ENCODE measurements at places on chromosomes 7 and 10.

DNA sequence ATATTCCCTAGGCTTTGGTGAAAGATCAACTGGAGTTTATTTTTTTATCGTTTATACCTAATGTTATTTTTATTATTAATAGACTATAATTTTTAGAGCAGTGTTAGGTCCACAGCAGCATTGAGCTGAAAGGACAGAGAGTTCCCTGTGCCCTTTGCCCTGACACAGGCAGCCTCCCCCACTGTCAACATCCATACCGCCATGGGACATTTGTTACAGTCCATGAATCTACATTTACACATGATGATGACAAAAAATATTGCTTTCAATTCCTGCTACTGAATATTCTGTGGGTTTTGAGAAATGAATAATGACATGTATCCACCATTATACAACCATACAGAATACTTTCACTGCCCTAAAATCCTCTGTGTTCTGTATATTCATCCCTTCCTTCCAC, 1297.5 kb upstream of the SORCS1 start:
- DNase-seq: no peak

GRCh38 chr10:78214955-78215354, 181.3 kb downstream of the RPS24 start:
- DNase-seq: no peak

DNA sequence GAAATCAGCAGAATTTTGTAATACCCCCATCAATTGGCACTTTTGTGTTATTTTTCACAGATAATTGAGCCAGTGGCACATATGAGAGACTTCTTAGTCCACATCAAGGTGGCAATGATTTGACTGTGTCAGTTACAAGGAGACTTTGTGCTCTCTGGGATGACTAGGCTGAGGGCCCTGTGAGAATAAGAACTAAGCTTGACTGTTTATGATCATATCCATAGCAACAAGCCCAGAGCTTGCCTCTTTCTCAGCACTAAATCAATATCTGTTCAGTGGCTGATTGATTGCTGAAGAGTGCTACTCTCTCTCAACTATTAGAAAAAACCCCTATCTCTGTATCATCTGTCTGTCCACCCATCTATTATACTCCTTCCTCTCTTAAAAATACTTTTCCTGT, 185.3 kb upstream of the PLPP4 start:
- no peak for DNase-seq

DNA sequence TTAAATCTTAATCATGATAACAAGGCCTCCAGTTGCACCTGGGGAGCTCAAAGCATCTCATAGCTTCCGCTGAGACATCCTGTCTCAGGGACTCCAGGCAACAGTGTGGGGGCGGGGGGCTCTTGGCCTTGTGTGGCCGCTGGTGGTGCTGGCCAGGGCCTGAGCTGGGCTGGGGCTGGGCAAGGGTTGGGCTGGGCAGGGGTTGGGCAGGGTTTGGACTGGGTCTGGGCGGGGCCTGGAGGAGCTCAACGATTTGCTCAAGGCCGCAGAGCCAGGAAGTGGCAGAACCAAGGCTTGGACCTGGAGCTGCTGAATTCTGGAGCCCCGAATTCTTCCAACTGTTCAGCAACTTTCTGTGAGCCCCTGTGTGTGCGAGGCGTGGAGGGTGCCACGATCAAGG, 37.9 kb upstream of the PSMG3 start:
- DNase-seq: no peak

GRCh38 chr7:20220293-20220761, 3.1 kb upstream of the MACC1 start:
- DNase-seq: no peak

DNA sequence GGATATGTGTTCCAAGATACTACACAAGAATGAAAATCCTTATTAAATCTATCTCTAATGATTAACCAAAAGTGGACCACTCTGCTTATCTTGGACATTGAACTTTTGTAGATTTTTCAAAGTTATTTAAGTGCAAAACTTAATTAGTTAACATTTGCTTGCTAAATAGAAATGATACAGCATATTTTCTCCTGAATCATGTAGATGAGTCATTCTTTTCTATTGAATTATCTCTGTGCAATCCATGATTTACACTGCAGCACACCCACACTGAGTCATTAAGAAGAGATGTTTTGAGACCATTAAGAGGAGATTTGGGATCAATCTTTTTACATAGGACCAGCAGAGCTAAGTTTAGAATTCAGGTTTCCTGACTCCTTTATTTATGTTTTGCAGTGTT, 6.6 kb upstream of the ABCC2 start:
- DNase-seq: peak; percentile 78

GRCh38 chr7:131020759-131021261, 286.8 kb upstream of the KLF14 start:
- DNase-seq: no peak
